NCI-H446 (cell line): ENCODE measurements at places on chromosomes 16 and 17.

- no peak for DNase-seq
These were observed 1.8 kb upstream of the C16orf95 start for GRCh38 chr16:87319011-87319410.

DNA sequence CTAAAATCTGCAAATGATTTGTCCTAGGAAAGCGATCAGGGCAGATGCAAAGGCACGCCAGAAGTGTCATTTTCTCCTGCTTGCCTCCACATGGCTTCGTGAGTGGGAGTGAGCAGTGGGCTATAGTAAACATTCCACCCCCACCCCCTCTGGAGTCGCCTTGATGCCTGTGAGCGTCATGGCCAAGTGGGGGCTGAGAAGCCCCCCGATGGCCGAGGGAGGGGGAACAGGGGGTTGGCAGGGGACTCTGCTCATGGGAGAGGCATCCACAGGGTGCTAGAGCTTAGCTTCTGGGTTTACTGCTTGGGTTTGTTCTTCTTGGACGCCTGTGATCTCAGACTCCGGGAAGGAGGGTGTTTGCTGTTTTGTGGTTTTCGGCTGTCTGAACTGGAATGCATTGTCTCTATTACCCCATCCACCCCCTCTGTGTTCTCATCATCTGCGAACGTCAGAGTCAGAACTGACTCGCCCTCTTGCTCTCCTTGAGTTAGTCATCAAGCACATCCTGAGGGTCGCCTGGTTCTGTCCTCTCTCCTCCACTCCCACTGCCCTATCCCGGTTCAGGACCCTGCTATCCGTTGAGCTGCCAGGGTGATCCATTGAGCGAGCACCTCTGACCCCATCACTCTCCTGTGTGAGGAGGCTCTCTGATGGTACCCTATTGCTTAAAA is 15.4 kb downstream of the TNS4 start:
- no peak for DNase-seq

- DNase-seq, result no peak
These were observed 5.9 kb upstream of the SPG7 start for GRCh38 chr16:89502081-89502843.

- peak; percentile 19 for DNase-seq
These were observed 22.7 kb upstream of the TMEM101 start for GRCh38 chr17:44037471-44037870.

DNA sequence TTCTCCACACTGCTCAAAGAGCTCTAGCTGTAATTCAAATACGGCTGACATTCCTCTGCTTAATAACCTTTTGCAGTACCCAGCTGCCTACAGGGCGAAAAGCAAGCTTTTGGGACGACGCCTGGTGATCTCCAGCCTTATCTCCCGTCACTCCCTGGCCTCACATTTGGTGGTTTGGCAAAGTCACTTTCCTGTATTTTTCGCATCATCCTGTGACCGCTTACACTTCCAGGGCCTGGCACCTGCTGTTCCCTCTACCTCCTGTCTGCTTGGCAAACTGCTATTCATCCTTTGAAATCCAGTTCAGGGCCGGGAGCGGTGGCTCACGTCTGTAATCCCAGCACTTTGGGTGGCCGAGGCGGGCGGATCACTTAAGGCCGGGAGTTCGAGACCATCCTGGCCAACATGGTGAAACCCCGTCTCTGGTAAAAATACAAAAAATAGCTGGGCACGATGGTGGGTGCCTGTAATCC is 2.7 kb upstream of the BHLHA9 start:
- DNase-seq, result no peak

- DNase-seq, result no peak
These were observed 226.0 kb downstream of the SNX29 start for GRCh38 chr16:12202486-12202885.

GRCh38 chr16:5917436-5918195 is 820.0 kb upstream of the EEF2KMT start:
- DNase-seq, result no peak

- DNase-seq, result no peak
These were observed 5.4 kb downstream of the GAA start for GRCh38 chr17:80106751-80107150.

GRCh38 chr16:88780142-88781062 is 4.6 kb downstream of the PIEZO1 start:
- DNase-seq, result no peak

GRCh38 chr17:78365561-78366108 is 5.8 kb upstream of the SOCS3 start:
- no peak for DNase-seq

DNA sequence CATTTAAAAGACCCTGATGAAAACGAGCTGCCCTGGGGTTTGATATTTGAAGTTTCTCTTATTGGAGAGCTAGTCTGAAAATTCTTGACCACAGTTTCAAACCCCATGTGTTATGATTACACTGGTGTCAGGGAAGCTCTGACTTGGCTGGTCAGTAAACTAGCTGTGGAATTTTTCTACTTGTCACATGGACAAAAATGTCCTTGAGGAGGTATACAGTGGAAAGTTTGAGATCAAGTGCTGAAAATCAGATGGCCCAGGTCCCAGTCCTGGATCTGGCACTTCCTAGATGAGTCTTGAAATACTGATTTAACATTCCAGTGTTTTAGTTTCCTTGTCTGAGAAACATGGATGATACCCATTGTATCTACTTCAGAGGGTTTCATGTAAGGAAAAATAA is 30.7 kb upstream of the SOX9 start:
- DNase-seq, result no peak

GRCh38 chr16:1054660-1055556 is 17.6 kb upstream of the SSTR5 start:
- no peak for DNase-seq

GRCh38 chr16:55597928-55598327 is 31.4 kb downstream of the CAPNS2 start:
- DNase-seq, result no peak

GRCh38 chr17:77834170-77835115 is 124.1 kb upstream of the TNRC6C start:
- DNase-seq, result no peak

DNA sequence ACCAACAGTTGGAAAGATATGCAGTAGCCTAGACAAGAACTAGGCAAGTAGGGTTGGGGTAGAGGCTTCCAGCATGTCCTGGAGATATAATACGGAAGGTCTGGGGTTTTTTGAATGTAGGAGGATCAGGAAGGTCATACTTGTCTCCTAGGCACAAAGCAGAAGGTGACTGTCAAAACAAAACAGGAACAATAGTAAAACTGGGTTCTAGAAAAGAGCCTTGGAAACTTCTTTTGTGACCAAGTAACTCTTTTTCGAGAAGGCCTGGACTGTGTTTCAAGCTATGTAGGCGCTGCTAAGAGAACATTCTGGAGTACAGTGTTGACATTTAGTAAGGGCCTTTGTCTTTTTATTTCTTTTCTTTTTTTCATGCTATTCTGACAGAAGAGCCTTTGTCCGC is 26.9 kb upstream of the TENT4B start:
- no peak for DNase-seq

GRCh38 chr17:32323811-32324491 is 18.0 kb downstream of the C17orf75 start:
- DNase-seq, result no peak

DNA sequence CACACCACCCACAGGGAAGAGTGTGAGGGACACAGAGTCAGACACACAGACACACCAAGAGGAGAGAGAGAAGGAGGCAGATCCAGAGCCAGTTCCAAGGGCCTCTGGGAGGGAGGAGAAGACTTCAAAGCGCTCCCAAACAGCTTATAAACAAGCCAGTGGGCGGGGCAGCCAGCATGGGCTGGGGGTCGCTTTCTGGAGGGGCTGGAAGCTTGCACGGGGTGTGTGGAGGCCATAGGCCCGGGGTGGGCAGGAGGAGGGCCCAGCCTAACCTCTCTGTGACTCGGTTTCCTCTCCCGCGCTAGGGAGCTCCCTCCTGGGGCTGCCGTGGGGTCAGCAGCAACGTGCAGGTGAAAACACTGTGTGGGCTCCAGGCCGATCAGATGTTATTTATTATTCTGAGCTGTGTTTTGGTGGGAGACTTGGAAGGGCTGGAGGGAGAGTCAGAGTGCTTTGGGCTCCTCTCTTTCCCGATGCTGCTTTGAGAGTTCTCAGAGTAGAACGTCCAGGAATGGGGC is 2.5 kb upstream of the WFIKKN2 start:
- DNase-seq, result no peak

DNA sequence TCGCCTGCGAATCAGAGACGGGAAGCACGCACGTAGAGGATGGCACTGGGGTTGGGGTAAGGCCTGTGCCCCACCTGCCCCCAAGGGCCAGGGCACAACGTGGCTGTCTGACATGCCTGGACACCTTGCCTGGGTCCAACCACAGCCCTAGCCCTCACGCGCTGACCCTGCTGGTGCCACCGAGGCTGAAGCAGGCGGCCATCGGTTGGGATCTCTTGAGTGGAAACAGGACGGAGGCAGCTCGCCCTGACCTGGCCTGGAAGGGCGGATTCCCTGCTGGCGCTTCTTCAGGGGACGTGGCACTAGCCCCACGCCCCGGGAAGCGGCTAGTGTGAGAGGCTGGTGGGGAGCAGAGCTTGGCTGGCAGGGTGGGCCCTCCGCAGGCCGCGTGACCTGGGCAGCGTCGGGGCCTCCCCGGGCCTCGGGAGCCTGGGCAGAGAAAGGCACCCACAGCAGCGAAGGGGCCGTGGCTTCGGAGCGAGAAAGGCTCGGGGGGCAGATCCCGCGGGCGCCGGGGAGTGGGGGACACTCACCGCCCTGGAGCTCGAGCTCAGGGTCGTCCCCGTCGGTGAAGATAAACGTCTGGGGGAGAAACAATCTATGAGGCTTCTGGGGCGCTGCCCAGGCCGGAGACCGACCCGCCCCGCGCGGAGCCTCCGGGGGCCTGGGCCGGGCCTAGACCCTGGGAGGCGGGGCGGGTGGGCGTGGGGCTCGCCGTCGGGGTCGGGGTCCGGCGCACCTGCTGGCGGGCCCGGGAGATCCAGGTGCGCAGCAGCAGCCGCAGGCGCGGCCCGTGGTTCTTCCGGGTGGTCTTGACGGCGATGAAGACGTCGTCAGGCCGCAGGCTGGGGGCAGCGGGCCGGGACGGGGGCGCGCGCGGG is 610 bp downstream of the RFNG start:
- no peak for DNase-seq

- no peak for DNase-seq
These were observed 858 bp downstream of the MMD start for GRCh38 chr17:55420776-55421178.

GRCh38 chr17:59888145-59888750 is 4.5 kb downstream of the TUBD1 start:
- no peak for DNase-seq

DNA sequence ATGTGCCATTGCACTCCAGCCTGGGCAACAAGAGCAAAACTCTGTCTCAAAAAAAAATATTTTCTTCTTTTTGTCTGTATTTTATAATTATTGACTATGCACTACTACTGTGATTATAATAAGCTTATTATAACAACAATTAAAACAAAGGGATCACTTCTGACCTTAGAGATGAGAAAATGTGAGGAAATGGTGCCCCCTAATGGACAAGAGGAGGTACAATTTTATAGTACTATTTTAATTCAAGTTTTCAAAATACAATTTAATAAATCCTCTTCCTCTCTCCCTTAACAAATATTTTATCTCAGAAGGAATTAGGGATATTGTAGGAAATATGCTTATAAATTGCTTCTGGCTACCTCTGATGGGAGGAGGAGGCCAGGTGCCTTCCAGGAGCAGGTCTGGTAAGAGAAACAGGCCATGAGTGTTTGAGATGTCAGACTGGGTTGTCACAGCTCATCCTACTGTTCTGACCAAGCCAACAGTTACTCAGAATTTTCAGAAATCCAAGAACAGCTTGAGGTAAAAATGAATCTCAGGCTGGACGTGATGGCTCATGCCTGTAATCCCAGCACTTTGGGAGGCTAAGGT is 14.0 kb downstream of the VPS53 start:
- DNase-seq, result peak; percentile 10

GRCh38 chr16:47928008-47928407 is 227.8 kb downstream of the ABCC12 start:
- DNase-seq, result no peak

DNA sequence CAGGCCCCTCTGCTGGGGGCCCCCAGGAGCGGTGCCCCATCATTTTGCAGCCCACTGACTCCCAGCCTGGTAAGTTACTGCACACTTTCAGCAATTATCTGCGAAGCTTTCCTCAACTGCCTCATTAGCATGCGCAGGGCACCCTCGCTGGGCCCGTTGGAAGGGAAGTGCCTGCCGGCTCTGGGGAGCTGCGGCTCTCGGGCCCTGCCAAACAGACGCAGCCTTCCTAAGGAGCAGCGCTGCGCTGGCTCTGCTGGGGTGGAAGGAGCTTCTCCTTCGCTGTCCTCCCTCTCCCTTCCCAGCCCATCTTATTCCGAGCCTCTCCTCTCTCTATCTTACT is 71.0 kb downstream of the RBBP6 start:
- DNase-seq, result no peak

GRCh38 chr16:19314718-19315425 is 29.3 kb downstream of the CLEC19A start:
- DNase-seq, result no peak

DNA sequence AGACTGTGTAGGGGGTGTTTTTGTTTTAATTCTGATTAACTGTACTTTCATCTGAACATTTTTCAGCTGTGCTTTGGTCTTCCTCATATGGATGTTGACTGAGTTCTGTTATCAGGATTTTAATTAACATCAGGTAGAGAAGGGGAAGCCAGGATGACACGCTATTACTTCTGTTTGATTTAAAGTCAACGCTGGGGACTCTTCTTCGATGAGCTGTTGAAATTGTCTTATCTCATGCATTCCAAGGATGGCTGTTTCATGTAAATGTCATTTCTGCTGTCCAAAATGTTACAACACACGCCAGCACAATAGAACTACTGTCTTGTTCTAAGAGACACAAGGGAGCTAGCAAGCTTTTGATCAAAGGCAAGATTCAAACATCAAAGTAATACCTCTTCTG is 263.3 kb upstream of the CDH5 start:
- no peak for DNase-seq

- no peak for DNase-seq
These were observed 98.0 kb downstream of the CDK5R1 start for GRCh38 chr17:32584792-32585191.

DNA sequence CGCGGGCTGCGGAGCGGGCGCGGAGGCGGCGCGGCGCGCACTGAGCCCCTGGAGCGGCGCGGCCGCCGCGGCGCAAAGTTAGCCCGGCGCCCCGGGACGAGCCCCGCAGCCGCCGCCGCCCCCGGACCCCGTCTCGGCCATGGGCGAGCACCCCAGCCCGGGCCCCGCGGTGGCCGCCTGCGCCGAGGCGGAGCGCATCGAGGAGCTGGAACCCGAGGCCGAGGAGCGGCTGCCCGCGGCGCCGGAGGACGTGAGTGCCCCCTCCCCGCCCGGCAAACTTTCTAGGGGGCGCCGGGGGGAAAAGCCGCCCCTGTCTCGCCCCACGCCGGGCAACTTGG is 388 bp downstream of the RHBDL3 start:
- no peak for DNase-seq

- DNase-seq, result no peak
These were observed 13.0 kb downstream of the PIP4K2B start for GRCh38 chr17:38786372-38786771.

DNA sequence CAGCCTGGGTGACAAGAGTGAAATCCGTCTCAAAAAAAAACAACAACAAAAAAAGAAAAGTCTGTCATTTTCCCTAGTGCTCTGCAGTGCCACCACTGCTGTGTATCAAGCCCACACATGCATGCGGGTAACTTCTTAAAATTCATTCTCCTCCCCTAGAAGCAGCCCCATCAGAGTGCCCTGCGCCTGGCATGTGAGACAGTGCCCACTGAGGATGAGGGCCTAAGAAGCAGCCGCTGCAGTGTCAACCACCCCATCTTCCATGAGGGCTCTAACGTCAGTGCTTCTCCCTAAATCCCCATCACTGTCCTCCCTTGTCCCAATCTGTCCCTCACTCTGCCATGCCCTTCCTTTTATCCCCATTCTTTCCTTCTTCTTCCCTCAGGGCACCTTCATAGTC is 10.2 kb downstream of the COX6A2 start:
- DNase-seq, result no peak

GRCh38 chr17:50900383-50900892 is 34.3 kb upstream of the TOB1 start:
- DNase-seq, result no peak
